ENCODE measurements at places on chromosomes 16 and 17.

DNA sequence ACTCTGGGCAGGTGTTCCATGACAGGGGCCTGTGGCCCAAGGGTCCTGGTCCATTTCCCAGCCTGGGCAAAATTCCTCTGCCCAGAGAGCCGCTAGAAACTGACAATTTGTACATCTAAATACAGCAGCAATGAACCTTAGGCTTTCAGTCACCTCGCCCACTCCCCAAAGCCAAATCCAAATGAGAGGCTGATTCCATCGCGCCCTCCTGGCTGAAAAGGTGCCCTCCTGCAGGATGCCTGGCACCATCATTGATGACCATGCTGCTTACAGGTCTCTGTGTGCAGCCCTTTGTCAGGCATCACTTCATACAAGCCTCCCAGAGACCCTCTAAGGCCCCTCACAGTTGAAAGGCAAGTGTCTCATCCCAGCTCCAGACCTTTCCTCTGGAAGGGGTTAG lies 114.7 kb downstream of the C16orf78 start:
- no peak for DNase-seq

DNA sequence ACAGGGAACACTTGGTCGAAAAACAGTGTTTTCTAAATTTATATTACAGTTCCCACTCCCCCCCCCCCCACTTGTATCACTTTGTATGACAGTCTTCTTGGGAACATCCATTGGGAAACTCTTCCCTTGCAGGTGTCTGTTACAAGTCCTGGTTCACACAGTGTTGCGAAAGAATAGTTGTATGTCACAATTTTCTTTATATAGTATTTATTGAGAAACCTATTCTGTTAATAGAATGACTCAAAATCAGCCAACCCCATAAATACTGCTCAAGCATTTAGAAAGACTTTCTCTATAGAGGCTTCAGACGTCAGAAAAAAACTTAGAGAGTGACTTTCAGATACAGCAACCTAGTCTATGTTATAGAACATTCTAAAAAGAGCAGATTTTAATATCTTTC lies 414.4 kb downstream of the WWOX start:
- DNase-seq = no peak

- DNase-seq = no peak
These were observed 54.2 kb downstream of the C16orf78 start for GRCh38 chr16:49427771-49428170.

DNA sequence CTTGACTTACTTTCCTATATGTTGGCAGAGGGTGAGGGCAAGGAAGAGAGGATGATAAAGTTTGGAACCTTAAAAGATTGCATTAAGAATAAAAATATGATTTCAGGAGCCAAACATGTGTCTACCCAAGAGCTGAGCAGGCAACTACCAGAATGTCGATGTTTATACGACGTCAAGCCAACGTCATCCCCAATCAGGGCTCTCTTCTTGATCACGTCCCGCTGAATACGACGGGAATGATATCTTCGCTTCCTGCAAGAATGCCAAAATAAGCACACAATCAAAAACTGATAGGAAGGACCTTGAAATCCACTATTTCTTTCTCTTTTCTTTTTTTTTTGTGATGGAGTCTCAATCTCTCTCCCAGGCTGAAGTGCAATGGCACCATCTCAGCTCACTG lies 20.1 kb upstream of the ITGAE start:
- DNase-seq = no peak

DNA sequence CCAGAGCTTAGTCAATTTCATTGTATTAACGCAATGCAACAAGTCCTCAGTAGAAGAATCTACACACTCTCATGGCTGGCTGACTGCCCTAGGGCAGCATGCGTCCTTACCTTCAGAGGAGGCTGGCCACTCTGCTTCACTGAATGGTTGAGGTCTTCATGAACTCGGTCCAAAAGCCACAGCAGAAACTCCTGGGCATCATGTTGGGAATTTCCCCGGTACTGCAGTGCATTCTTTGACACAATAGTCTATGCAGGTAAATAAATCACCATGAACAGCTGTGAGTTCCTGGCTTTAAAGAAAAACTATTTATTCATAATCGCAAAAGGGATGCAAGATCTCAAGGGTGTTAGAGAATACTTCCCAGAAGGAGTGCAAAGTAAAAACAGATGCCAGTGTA lies 41.3 kb downstream of the USP31 start:
- no peak for DNase-seq

DNA sequence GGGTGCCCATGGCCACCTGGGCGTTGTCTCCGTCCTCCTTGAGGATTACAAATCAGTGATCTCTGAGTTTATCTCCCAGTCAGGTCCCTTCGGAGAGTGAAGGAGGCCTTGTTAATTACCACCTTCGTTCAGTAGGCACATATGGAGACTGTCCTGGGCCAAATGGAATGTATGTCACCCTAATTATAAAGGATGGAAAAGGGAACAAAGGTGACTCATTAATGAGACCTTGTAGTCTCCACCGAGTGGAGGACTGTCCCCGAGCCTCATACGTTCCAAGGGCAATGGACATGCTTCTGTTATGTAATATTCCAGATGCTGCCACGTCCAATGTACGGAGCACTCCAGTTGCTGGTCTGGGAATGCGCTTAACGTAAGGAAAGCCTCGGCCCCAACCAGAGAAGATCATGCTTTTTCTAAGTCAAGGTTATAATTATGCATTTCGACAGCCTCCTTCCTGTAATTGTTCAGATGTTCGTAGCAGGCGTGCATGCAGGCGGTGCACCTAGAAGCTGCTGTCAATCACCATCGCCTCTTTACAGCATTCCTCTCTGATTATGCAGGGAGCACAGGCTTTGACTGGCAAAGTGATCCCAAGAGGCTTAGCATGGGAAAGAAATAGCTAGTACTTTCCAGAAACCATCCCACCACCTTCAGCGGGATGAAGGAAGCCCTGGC lies 22.4 kb upstream of the SEC14L1 start:
- no peak for DNase-seq

- DNase-seq = no peak
These were observed 67.5 kb upstream of the IRX6 start for GRCh38 chr16:55256412-55257016.

DNA sequence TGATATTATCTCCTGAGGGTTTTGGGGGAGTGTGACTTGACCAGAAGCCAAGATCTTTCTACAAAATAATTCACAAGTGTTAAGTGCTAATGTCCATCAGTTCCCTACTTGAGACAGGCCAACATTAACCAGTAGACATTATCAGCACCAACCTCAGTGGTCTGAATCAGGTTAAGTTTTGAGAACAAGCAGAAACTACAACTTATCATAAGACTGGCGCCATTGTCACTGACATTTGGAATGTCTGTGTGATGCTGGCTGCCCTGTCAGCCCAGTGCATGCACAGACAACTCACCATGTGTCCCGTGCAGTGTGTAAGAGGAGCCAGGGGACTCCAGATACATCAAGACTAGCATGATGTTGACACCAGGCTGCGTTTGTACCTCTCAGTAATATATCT lies 76.8 kb downstream of the CCDC182 start:
- DNase-seq = no peak

DNA sequence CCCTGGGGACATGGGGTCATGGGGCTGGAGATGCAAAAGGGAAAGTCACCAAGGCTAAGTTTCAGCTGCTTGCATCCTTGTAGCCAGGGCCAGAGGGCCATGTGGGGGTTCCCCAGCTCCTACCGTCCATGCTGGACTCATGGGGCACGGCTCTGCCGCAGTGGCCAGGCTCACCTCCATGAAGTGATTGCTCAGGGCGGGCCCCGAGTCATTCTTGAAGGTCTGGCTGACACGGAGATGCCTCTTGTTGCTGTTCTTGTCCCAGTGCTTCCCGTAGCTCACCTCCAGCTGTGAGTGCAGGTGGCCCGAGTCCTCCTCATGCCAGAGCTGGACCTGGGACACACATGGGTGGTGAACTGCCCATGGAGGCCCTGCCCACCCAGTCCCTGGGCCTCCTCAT lies 114.5 kb downstream of the RMI2 start:
- DNase-seq = no peak

GRCh38 chr16:67544844-67545664 lies 16.4 kb downstream of the RIPOR1 start:
- DNase-seq = no peak

- no peak for DNase-seq
These were observed 28.7 kb downstream of the ABR start for GRCh38 chr17:1150863-1151600.

DNA sequence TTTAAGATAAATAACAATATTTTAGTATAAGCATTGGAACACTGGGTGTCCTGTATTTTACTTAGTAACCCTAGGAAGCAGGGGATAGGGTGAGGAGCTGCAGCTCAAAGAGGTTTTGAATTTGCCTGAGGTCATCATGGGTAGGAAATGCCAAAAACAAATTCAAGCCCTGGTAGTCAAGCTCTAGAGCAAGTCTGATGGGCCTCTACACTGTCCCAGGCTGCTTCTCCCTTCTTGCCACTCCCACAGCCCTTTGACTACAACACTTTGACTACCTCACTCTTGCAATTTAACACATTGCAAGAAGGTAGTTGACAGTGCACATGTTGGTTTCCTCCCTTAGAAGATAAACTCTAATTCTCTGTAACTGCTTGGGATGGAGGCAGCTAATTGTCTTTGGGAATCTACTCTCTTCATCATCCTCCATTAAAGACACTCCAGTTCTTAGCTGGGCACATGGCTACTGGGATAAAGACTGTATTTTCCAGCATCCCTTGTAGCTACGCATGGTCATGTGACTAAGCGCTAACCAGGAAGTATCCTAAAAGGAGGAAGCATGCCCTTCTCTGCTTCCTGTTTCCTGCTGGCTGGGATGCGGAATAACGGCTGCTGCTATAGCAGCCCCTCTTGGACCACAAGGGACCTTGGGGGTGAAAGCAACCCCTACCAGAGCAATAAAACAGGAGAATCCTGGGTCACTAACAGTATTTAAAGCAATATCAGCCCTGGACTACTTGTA lies 30.7 kb upstream of the SSTR2 start:
- DNase-seq = no peak

- peak; percentile 48 for DNase-seq
These were observed 1.6 kb downstream of the MYO1C start for GRCh38 chr17:1490643-1491442.

DNA sequence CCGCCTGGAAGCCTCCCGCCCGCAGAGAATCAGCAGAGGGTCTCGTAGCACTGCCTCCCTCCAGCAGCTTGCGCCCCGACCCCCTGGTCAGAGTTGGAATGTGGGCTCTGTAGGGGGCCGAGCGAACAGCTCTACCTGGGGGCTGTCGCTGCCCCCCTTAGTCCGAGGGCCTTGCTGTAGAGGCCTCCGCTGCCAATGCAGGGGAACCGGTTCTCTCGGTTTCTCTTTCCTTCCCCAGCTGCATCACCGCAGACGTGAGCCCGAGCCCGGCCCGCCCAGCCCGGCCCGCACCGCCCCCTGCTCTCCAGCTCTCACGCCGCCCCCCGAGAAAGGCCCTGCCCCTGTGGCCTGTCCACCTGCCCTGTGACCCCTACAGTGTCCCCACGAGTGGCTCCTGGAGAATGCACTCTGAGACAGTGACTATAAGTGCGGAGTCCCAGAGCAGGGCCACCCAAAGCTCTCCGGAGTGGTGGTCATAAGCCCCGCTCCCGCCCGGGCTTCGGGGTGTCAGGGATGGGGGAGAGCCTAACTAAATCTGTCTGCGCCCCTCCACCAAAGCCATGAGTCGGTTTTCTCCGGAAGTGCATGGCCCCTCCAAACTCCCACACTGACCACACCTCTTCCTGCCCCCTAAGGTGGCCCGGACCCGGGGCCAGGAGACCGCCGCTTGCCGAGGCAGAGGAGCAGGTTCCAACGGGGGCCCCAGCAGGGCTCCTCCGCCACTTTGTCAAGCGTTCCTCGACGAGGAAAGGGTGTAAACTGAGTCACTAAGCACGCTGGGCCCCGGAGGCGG lies 1.7 kb downstream of the ARHGAP27 start:
- no peak for DNase-seq

DNA sequence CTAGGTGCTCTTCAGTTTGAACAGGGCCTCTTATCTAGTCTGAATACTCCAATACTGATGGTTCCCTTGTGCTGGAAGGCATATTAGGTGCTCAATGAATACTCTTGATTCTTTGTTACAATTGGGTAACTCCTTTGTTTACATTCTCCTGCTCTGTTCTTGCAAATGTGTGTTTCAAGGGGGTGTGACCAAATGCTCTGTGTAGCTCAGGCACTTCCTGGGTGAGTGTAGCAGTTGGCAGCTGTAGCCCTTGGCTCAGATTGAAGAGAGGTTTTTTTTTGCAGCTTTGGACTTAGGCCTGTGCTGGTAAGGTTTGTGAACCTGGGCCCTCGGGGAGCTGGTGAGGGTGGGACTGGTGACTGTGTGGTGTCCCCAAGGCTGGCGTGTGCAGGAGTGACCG lies 20.2 kb downstream of the TBCD start:
- DNase-seq = no peak

GRCh38 chr17:77763023-77763422 lies 195.5 kb upstream of the TNRC6C start:
- no peak for DNase-seq

- no peak for DNase-seq
These were observed 1002.3 kb downstream of the KCNJ18 start for GRCh38 chr17:22694362-22695227.

GRCh38 chr16:79437764-79438751 lies 162.5 kb downstream of the MAF start:
- no peak for DNase-seq

- no peak for DNase-seq
These were observed 417.0 kb upstream of the HSBP1 start for GRCh38 chr16:83390759-83391158.

DNA sequence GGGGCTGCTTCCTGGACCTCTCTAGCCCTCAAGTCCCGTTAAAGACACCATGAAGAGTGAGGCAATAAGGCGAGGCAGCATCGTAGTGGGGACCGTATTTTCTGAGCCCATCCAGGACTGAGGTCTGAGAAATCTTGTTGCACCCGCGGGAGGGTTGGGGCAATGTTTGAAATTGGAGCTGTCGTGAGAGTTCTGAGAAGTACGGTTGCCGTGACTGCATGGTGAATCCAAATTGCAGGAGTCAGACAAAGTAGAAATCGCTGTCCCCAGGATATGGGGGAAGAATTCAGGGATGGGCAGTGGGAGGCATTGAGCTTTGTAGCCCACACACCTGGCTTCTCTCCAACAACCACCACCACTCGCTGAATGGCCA lies 42.0 kb upstream of the RPL38 start:
- no peak for DNase-seq

GRCh38 chr17:83127431-83128160 lies 48.2 kb downstream of the METRNL start:
- no peak for DNase-seq

- peak; percentile 77 for DNase-seq
These were observed 5.8 kb upstream of the RARA start for GRCh38 chr17:40303009-40303657.
